NCI-H460 (cell line): ENCODE measurements at places on chromosomes 3 and 15.

- DNase-seq, result no peak
Measured at GRCh38 chr3:52763466-52763865, 7.3 kb downstream of the NEK4 start.

DNA sequence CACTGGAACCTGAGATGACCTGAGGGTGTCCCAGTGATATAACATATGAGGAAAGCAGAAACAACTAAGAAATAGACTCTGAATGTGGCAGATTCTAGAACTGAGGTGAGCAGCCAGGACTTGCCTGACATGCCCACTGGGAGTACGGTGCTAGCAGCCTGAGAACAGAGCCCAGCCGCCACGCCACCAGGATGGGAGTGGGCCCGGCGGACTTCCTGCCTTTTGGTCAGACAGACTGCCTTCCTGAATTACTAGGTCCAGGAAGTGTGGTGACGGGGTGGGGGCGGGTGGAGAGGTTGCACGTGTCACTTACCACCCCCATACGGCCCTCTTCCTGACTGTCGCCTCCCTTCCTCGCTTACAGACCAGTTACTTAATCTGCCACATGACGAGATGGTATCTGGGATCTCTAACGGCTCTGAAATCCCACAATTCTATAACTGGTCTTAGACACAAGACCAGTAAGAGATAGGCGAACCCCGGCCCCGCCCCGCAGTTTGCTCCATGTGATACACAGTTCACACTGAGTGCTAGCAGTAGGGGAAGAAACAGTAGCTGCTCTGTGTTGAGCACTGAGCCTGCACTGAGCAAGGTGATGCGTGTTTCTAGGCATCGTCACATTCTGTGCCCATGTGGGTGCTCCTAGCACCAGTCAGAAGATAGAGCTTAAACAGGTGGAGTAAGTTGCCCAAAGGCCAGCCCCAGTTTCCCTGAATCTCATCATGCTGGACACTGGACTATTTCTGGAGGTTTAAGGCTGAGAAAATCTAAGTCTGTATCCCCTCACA is 95.7 kb downstream of the CPN2 start:
- no peak for DNase-seq

DNA sequence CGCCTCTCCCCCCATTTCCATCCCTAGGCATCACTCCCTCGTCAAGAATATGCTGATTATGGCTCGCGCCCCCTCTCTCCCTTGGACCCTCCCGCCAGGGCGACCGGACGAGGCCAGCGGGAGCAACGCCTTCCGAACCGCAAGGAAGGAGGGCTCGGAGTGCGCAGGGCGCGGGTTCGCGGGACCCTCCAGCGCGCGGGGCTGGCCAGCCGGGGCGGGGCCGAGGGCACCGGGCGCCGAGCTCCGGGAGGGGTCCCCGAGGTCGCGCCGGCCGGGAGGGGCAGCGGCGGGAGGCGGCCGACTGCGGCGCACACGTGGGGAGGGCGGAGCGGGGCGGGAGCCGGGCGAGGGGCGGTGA is 483 bp downstream of the EHD4 start:
- no peak for DNase-seq

DNA sequence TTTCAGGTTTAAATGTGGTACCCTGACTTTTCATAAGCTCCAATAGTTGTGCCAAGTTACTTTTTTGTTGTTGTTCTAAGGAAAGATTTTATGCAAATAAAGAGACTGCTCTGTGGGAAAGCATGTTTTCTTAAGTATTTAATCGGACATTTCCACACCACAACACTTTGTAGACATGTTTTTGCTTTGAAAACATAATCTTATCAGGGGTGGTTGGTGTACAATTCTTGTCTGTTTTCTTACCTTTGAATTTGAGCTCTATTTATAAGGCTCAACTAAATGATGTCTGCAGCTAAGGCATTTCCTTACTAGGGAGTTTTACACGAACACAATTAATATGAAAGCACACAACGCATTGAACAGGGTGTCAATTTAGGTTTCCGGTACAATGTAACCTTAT is 81.5 kb upstream of the CDIN1 start:
- no peak for DNase-seq

GRCh38 chr3:52525680-52526561 is 7.7 kb downstream of the NT5DC2 start:
- no peak for DNase-seq

DNA sequence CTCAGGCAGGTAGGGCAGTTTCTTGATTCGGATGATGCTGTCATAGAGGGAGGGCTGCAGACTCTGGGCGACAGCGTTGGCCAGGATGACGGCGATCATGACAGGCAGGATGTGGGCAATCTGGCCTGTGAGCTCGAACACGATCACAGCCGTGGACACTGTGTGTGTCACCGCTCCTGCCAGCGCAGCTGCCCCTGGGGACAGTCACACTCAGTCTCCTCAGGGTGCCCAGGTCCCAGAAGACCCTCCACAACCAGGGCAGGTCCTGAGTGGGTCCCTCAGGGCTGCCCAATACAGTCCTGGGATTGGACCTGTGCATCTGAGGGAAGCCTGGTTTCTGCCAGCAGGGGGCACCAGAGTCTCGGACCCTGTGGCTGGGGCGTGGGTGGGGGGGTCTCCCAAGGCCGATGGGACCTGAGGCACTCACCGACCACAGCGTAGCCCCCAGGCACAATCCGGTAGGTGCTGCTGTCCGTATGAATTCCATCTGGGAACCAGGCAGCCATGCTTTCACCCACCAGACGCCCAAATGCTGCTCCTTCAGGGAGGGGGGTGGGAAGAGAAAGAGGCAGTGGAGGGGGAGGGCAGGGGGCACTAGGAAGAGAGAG is 7.2 kb downstream of the CLCN2 start:
- no peak for DNase-seq

- no peak for DNase-seq
Measured at GRCh38 chr15:29889542-29890329, 67.5 kb upstream of the TJP1 start.

GRCh38 chr3:142638291-142638690 is 42.1 kb downstream of the PLS1 start:
- no peak for DNase-seq

DNA sequence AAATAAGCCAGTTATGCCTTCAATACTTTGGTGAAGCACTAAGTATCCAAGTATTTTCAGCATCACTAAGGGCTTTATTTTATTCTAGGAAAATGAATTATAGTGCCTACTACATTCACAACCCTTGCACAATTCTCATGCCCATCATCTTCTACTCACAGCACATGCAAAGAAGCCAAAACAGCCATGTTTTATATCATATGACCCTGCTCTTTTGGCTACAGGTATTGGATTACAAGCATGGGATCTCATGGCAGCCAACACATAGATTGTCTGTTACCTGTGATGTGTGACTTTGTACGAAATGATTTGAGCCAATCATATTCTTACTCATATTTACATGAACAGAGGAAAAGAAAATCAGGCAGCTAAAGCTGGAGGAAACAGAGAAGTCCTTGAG is 38.6 kb downstream of the STT3B start:
- no peak for DNase-seq

DNA sequence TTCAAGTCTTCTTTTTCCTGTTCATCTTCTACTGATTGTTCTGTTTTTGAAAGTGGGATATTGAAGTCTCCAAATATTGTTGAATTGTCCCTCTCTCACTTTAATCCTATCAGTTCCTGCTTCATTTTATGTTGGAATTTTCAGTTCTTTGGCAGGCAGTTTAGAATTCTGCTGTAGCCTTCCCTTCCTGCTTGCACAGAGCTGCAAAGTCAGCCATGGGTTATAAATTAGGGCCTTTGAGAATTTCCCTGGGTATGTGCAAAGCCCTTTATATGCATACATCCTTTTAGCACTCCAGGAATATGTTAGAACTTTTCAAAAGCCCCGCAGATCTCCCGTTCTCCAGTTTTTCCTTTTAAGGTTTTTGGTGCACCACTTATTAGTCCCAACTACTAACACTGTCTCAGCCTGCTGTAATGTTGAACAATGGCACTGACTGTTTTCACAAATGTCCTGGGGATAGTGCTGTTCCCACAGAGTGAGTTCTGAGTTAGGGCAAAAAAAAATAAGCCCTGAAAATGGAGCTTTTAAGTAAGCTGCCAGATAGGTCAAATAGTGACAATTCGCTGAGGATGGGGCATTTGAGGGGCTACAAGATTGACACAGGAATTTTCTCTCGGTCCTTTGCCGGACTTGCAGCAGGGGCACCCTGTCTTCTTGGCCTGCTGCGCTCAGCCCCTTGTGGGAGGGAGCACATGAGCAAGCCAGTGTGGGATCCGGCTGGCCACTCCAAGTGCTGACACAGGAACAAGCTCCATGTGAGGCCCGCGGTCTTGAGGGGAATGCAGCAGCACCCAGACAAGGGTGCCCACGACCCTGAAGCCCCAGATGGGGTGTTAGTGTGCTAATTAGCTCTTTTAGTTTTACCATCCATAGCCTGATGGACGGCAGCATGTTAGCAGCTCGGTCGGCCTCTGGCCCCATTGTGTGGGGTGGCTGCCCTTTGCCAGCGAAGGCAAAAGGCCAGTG is 96.0 kb downstream of the VPS8 start:
- no peak for DNase-seq

DNA sequence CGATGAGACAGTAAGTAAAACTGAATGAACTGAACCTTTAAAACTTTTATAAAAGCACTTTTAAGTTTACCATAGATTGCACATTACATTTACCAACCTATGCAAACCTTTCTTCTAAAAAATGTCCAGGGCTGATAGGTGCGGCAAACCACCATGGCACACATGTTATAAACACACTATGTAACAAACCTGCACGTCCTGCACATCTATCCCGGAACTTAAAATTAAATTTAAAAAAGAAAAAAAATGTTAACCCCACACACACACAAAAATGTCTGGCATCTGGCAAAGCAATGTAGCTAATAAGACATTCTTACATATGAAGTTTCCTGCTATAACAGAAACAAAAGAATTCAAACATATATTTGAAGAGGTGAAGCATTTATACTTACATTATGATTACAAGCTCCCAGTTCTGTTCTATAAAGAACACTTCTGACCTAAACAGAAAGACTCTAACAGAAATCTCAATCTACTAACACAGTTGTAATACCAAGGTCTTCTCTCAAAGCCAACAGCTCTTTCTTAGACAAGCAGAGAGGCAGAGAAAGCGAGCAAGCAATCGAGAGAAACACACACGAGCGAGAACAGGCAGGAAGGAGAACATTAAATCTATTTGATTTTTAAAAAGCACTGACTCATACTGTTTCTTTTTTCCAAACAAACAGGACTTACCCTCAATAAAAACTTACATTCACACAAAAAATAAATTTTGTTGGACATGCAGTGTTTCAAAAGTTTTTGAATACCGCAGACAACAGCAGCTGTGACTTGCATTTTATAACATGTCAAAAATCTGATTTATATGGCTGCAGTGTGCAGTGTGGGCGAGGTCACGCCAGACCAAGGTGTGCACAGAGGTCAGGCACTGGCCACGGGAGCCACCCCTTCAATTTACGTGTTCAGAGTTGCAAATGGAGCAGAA is at the start of gene NRG4:
NRG4 (minus strand) TSS at position 798 of the 925 bp plus-strand sequence. CDS start 1,194 bp downstream, outside the sequence.
- DNase-seq, result peak; percentile 47

DNA sequence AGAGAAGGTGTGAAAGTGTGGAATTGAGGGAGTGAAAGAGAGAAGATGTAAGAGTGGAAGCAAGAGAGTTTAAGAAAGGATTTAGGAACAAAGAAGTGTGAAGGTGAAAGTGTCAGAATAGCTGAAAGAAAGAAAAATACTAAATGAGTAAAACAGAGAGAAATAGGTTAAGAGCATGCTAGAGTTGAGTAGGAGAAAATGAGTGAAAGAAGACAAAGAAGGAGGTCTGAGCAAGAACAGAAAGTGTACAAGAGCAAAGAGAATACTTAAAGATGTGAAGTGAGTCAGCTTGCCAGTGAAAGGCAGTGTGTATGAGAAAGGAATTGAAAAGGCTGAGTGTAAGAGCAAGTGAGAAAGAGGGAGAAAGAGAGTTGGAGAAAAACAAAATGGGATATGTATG is 348.8 kb upstream of the BCHE start:
- no peak for DNase-seq

DNA sequence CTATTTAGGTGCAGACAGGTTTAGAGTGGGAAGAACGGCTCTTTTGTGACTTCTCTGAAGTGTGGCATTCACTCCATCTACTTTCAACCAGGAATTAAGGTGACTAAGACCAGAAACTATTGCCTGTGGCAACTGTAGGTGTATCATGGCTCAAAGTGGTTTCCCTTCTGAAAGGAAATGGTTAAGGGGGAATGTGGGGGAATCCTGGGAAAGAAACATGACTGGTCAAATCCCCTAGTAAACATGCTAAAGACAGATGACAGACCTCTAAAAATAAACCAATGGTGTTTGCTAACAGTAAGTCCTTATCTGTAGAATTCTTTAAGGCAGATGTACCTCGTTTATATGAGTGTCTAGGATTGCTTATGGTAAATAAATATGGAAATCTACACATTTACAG is 56.9 kb downstream of the MEGF11 start:
- DNase-seq, result no peak

- DNase-seq, result no peak
Measured at GRCh38 chr3:19738846-19739245, 195.2 kb downstream of the EFHB start.

DNA sequence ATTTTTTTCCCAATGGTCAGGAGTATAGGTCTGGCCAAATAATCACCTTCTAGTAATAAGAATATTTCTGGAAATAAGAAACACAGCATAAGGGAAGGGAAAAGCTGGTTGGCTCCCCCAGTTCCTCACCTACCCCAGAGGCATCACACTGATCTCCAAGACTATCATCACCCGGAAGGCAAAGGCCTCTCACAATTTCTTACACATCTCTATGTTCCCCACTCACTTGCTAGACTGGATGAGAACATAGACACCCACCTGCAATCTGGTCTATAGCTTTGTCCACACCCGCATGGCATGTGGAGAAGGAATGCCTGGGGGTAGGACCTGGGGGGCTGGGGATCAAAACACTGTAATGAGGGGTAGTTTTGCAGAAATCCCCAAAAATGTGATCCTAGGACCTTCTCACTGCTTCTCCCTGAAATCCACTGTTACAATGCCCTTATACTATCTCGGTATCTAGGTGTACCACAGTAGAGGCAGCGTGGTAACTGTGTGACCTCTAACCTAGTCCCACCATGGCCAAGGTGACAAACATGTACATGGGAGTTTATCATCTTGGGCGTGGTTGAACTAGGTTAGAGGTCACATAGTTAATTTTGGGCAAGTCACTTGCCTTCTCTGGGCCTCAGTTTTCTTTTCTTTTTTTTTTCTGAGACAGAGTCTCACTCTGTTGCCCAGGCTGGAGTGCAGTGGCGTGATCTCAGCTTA is 29.5 kb upstream of the NRROS start:
- no peak for DNase-seq

DNA sequence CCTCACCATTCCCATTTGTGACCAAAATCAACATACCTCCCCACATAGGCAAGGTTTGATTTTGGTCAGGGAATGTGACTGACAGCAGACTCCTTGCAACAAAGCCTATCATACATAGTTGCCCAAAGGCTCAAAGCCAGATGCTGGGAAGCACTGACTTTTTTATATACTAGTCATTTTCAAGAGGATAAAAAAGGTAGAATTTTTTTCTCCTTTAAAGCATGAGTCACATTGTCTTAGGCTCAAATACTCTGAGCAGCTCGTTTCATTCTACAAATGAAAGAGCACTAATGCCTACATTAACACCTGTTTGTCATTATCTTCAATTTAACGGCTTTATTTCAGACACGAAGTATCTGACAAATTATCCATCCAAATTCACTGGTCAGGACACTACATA is 36.2 kb downstream of the ICE2 start:
- DNase-seq, result no peak

GRCh38 chr3:107062310-107062709 is 314.9 kb upstream of the CCDC54 start:
- DNase-seq, result no peak
